ENCODE measurements at places on chromosomes 2 and 18.
A peak's percentile ranks its signal among the peaks of the same experiment; 100 is the strongest.

DNA sequence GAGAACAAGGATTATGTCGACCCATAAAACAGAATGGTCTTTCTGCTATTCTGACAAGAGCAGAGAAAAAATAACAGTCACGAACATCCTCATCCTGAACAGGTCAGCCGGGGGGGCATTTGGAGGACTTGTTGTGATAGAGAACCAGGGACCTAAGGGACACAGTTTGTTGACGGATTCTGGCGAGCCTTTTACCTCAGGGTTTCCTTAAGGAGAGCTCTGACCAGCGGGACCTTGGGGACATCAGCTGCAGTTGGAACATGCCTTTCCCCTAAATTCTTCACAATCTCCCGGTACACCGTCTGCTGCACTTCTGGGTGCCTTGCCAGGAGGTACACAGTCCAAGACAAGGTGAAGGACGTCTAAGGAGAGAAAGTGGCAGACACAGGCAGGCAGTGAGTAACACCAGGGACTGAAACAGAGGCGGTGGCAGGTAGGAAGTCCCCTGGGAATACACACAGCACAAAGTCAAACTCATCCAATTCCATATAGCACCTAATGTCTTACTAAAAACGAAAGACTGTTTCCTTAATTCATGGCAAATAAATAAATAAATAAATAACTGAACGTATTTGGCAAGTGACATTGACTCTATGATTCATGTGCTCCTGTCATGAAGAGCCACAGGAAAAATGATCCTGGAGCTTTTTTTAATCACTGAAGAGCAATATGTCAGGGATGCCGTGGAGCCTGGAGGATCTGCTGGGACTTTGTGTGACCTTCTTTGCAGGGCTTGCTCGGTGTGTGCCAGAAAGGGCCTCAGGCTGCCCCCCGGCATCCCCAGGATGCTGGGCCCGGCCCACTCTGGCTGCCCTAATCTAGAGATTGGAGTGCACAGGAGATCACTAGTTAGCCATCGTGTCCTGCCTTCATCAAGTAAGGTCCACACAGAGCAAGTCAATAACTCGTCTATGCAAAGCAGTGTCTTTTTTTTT, 24.7 kb downstream of the CYP27C1 start:
- DNase-seq: no peak

GRCh38 chr18:67001052-67001451, 397.2 kb upstream of the CDH19 start:
- DNase-seq: no peak

GRCh38 chr2:138205281-138205680, 241.0 kb downstream of the HNMT start:
- no peak for DNase-seq

DNA sequence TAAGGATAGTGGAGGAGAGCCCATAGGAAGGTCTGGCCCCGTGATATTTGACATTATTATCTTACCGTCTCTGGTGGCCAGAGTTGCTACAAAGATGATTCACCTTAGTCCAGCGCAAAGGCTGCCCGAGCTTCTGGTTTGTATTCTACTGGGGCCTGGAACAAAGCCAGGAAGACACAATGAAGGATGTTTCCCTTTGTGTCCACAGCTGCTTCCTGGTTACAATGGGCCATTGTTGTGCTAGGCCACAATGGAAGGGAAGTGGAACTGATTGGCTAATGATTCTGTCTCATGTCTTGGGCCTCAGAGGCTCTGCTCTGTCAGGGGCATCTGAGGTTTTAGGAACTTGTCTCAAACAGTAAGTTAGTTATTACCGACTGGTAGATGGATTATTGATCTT, 132.2 kb downstream of the TDRD15 start:
- DNase-seq: peak; percentile 49

DNA sequence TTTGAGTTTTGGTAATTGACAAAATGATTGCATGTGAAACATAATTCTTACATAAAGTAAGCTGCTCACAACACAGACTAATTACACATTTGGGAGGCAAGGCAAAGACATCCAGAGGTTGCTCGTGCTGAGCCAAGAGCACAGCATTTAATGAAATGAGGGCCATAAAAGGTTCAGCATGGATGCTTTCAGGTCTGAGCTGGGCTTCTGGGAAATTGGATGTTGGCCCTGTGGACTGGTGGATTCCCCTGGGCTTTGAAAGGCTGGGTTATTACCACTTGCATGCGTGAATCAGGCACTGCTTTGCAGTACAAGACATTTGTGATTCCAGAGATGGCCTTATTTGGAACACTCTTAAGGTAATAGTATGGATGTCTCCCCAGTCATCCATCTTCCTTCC, 533.5 kb upstream of the NRP2 start:
- no peak for DNase-seq

All from anterior cingulate cortex (tissue), 58 donors.